NCI-H1694 (cell line): ENCODE measurements at places on chromosomes 13 and 19.

- no peak for DNase-seq
These were observed 11.8 kb upstream of the LRCH1 start for GRCh38 chr13:46541210-46541609.

DNA sequence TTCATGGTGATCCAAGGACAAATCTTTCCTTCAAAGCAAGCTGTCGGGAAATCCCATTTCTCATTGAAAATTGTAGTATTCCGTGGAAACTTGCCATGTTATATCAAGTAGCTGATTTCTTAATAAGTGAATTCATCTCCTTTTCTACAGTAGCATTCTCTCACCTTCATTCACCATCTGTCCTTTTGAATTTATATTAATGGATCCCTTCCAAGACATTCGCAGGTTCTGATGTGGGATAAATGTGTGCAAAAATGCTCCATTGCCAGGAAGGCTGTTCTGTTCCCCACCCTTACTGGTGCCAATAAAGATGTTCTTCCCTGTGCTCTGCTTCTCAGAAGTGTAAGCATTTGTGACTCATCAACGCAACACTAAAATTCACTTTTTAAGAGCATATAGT, 36.2 kb downstream of the AMER2 start:
- DNase-seq: no peak

GRCh38 chr19:38412961-38413360, 10.1 kb downstream of the FAM98C start:
- no peak for DNase-seq

DNA sequence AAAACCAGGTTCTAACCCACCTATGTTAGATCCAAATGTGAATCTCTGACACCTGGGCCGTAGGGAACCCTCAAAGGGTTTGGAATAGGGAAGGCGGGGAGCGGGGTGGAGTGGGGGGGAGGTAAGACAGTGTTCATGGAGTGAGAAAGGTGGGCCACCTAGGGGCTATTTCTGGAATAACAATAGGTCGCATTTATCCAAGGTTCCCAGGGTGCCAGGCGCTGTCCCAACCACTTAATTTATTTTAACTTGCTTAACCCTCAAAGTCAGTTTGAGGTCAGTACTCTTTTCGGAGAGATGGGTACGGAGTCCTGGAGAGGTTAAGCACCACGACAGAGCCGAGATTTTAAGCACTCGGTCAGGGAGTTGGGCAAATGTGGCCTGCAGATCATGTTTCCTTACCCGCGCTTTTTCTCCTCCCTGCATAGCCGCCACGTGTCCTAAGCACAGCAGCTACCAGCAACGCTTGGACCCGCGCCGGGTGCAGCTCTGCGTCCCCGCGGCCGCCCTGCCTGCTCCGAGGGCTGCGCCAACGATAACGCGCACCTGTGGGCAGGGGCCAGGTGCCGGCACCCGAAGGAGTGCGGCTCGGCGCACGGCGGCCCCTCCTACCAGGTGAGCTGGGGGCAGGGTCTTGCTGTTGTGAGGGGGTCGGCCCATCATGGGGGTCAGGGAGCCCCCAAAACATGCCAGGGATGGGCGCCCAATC, 25.0 kb upstream of the FXYD3 start:
- peak; percentile 88 for DNase-seq

GRCh38 chr13:74280093-74280794, 146.0 kb upstream of the KLF12 start:
- no peak for DNase-seq

- no peak for DNase-seq
These were observed 20.5 kb upstream of the STRN4 start for GRCh38 chr19:46766569-46767317.
